Stimulated activated CD4-positive, alpha-beta T cell treated with anti-CD3 and anti-CD28 coated beads, TNF-alpha, amount 100 ng/mL, for 24 hours (primary cell): ENCODE measurements at places on chromosomes 13 and 19.

DNA sequence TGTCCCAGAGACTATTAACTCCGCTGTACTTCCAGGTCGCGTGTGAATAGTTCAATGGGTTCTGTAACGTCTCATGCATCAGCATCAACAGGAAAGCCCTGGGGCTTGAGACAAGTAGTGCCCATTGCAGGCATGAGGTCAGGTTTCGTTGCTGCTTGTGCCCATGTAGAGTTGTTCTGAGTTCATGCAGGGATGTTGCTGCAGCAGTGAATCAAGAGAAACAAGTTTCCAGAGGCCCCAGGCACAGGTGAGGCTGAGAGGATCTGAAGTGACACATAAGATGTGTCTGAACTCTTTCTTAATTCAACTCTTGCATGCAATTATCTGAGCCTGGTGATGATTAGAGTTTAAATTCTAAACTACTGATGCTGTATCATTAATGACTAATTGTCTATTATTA lies 8.6 kb upstream of the ZNF283 start:
- DNase-seq: no peak

DNA sequence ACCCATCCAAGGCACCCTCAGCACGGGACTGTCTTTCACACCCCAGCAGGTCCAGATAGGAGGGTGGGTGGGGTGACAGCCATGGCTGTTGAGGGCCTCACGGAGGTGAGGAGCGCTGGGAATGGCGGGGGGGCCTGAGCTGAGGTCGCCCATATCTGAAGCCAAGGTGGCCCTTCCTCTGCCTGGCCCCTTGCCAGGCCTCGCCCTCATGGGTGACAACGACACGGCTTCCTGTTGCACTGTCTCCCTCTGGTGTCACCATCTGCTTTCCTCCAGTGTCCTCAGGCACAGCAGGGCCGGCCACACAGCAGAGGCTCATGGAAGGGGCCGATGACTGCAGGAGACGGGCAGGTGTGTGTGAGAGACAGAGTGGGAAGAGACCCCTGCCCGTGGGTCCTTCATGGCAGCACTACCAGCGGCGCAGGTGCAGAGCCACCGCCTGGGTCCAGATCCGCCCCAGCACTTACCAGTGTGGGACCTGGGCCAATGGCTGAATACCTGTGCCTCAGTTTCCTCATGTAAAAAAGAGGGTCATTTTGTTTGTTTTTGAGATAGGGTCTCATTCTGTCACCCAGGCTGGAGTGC lies 8.1 kb upstream of the NKPD1 start:
- DNase-seq: no peak

- DNase-seq: no peak
Measured at GRCh38 chr19:3609779-3610719, 3.4 kb upstream of the TBXA2R start.

DNA sequence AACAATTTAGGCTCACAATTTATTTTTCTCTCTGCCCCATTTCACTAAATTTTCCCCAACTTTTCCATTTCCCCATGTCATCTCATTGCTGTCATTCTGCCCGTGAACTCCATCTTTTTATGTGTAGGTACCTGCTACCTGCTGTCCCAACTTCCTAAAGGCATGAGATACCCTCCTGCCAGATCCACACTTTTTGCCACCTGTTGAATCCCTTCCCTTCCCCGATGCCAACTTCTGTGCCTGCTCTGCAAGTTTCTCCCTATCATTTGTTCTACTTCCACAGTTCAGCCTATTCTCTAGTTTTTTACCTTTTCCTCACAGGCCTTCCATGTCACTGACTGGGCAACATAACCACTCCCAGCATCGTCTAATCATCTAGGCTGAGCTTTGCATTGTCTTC lies 607.5 kb upstream of the KLF12 start:
- DNase-seq: no peak

DNA sequence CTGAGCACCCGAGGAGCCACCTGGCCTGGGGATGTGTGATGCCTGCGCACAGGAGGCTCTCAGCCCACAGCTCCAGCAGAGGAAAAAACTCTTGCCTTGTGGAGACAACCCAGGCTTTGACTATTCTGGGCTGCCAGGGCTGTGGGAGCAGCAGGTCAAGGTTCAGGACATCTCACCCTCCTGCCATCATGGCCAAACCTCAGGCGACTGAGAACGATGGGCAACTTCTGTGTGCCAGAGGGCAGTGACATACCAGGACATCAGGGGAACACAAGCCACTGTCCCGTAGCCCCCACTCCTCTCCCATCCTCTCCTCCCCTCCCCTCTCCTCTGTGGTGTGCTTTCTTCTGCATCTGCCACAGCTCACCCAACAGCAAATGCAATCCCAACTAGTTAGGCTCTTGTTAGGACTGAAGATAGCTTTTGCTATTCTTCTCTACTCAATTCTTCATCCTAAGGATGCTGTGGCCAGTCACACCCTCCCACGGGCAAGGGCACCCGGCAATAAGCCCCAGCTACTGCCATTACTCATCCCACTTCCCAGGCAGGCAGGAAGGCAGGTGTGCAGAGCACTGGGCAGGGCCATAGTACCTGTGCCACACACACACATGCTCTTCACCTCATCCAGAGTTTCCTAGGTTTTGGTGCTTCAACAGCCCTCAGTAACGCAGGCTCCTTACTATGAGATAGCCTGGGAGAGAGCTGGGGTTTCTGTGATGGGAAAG lies 16.8 kb downstream of the ELL start:
- no peak for DNase-seq

DNA sequence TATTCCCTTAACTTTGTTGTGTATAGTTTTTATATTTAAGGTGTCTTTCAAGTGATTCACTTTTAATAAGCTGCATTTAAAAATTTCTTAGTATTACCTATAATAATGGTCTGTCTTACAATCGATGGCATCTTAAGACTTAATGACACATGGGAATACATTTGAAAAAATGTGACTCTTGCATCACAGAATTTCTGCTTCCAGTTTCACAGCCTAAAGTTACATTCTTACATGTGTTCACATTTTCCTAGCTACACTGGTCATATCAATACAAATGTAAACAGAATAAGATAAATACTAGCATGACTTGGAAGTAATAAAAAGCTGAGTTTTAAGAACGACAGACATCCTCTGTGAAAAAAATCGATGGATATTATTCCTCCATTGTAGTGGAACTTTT lies 1597.1 kb upstream of the MIR17HG start:
- DNase-seq: no peak

DNA sequence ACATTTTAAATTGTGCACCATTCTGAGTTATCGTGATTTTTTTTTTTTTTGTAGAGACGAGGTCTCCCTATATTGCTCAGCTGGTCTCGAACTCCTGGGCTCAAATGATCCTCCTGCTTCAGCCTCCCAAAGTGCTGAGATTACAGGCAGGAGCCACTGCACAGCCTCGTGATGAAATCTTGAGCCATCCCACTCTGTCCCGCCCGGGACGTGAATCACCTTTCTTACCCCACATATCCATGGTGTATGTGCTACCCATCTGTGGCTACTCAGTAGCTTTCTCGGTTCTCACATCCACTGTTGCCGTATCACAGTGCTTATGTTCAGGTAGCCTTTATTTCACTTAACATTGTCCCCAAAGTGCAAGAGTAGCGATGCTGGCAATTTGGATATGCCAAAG lies 26.5 kb downstream of the PAK4 start:
- no peak for DNase-seq

GRCh38 chr19:48878196-48879024 lies 6.2 kb downstream of the PPP1R15A start:
- no peak for DNase-seq

GRCh38 chr13:21741396-21741979 lies 70.6 kb downstream of the FGF9 start:
- no peak for DNase-seq

- no peak for DNase-seq
Measured at GRCh38 chr13:99308471-99309087, 1.4 kb upstream of the GPR183 start.

- peak; percentile 37 for DNase-seq
Measured at GRCh38 chr13:113209759-113210421, 477 bp downstream of the CUL4A start.

DNA sequence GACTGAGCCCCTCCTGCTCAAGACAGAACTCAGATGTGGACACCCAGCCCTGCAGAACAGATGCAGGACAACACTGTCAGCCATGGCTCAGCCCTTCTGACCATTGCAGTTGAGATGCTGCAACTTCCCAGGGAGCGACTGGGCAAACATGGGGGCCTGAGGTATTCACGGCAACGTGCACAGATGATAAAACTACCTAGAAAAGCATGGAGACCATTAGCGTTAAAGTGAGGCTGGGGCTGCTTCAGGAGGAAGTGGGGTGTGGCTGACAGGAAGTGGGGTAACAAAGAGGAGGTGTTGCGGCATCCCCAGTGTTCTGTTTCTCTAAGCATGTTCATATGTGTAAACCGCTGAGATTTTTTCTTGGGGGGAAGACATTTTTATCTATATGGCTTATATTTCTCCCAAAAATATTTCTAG lies 1.3 kb upstream of the SIGLEC9 start:
- no peak for DNase-seq

GRCh38 chr13:20721454-20722357 lies 18.2 kb downstream of the IL17D start:
- DNase-seq: no peak

DNA sequence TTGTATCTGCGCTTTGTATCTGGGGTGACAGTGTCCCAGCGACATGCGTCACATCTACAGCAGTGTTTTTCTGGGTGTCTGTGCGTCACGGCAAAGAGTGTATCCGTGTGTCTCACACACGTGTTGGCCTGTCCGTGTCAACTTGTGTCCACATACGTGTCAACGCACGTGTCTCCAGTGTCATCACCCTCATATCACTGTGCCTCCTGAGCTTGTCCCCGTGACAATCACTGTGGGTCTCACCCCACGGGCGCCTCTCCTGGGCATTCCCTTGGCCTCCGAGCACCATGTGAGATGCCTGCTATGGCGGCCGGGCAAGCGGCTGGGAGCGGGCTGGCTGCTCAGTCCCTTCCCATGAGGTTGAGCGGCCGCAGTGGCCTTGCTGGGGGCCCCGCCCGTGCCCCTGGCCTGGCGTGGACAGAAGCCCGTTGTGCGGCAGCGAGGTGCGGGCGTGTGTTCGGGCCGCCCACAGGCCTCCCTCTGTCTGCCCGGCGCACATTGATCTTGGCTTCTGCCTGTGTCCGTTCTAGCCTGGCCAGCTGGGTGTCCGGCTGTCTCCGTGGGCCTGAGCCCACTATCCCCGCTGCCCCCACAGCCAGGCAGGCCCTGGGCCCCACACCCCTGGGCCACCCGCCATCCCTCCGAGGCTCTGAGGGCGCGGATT lies 6.4 kb downstream of the NFIX start:
- no peak for DNase-seq

DNA sequence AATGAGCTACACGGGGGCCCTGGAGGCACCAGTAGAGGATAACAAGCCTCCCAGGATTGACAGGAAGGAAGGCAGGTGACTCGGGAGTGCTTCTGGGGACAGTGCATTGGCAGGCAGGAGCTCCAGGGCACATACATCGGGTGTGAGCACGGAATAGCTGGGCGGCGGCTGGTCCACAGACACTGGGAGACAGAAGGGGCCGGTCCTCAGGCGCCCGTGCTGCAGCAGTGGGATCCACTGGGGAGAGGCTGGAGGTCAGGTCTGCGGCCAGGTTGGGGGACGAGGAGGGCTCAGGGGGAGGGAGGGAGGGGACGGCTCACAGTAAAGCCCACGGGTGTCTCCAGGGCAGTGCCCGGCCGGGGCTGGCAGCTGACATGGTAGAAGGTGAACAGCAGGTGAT lies 2.1 kb upstream of the ANGPTL8 start:
- no peak for DNase-seq

- DNase-seq: no peak
Measured at GRCh38 chr13:37914781-37915391, 45.3 kb upstream of the TRPC4 start.

GRCh38 chr19:16285769-16286498 lies 38.7 kb upstream of the KLF2 start:
- no peak for DNase-seq

- no peak for DNase-seq
Measured at GRCh38 chr13:41053384-41053826, 7.9 kb upstream of the WBP4 start.

- no peak for DNase-seq
Measured at GRCh38 chr13:34372581-34372980, 554.6 kb downstream of the RFC3 start.

DNA sequence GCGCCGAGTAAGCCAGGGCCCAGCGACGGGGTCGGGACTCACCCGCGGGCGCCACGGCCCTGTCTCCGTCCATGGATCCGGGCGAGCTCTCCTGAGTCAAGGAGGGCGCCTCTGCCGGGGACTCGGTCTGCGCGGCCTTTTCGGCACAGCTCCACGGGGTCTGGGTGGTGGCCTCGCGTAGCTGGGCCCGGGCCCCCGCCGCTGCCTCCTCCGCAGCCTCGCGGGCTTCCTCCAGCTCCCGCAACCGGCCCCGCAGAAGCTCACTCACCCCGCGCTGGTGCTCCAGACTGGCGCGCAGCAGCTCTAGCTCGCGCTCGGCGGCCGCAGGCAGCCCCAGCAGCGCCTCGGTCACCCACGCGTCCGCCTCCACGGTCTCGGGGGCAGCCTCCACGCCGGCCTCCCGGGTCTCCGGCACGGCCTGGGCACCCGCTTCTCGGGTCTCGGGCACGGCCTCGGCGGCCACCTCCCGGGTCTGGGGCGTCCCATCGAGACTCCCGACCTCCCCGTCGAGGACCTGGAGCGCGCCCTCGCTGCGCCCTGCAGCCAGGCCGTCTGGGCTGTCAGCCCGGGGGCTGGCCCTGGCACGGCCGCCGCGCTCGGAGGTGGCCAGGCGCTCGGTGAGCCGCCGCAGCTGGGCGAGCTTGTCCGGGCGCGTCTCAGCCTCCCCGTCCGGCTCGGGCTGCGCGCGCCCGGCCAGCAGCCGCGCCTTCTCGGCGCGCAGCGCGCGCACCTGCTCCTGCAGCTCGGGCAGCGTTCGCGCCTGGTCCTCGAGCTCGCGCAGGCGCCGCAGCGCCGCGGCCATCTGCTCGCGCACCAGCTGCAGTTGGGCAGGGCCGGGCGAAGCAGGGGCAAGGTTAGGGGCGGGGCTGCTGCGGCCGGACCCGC lies 8.4 kb downstream of the KANK3 start:
- DNase-seq: no peak

DNA sequence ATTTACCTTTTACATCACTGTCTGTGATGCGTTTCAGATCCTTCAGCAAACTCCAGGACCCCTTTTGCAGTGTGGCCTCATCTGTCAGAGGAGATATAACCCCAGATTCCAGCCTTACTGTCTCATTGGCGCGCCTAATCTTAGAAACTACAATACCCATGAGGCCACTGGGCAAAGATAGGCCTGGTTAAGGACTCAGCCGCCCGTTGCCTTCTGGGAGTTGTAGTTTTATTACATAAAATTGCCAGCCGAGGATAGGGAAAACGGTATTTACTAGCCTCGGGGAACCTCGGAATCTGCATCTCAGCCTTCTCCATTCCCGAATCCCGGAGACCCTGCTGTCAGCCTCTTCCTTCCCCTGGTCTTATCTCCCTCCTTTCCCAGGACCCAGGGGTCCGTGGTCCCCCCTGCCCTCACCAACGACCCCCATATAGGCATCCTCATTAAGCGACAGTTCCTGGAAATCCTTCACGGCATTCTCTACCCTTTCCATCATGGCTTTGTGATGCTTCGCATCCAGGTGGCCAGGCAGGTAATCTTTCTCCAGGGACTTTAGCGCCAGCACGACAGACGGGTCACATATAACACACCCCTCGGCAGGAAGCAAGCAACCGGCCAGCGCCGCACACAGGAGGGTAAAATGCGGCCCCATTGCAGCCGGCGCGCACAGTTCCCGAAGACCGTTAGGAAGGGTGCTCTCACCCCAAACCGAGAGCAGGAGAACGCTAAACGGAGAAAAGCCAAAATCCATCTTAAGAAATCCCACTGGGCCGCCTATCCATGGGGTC lies 1.3 kb downstream of the IZUMO1 start:
- peak; percentile 39 for DNase-seq
